Stimulated activated CD4-positive, alpha-beta T cell treated with anti-CD3 and anti-CD28 coated beads, TNF-alpha, amount 100 ng/mL, for 48 hours (primary cell): ENCODE measurements at places on chromosomes 7 and 10.

DNA sequence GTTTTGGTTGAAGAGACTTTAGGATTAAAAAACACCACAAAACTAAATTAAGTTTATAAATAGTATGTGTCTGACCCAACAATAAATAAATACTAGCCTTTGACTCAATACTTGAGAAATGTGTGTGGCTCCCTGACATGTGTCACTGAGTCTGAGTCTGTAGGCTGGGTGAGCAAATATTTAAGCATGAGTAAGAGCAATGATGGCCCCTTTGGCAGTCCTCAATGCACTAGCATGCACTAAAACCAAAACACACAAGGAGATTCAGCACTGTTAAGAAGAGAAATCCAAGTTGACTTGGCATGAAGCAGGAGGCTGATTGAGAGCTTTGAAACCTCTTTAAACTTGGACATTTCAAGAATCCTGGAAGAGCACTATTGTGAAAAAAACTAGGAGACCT, 37.1 kb downstream of the CCDC71L start:
- DNase-seq, result no peak

- no peak for DNase-seq
These were observed 105.1 kb upstream of the ADCY1 start for GRCh38 chr7:45469103-45469502.

DNA sequence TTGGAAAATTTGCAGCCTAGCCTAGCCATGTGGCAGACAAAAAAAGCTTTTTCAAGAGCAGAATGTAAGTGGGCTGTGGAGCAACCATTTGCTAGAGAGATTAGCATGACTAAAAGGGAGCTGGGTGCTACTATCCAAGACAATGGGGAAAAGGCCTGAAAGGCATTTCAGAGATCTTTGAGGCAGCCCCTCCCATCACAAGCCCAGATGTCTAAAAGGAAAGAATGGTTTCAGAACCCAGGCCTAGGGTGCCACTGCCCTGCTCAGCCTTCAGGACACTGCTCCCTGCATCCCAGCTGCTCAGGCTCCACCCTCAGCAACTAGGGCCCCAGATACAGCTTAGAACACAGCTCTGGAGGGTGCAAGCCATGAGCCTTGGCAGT, 24.7 kb downstream of the PNLIPRP3 start:
- no peak for DNase-seq

DNA sequence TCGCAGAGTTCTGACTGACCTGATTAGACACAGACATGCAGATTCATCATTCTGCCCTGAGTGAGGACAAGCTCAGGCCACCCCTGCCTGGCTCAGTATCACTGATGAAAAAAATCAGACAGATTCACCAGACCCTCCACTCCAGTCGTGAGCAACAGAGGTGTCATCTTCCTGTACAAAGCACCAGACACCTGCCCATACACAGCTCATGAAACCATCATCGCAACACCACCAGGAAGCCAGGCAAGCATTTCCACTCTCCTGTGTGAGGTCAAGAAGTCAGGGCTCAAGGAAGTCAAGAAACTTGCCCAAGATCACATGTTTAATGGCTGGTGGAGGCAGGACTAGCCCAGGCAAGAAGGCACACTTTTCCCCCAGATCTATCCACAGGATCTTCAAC, 163.0 kb downstream of the CALN1 start:
- no peak for DNase-seq

DNA sequence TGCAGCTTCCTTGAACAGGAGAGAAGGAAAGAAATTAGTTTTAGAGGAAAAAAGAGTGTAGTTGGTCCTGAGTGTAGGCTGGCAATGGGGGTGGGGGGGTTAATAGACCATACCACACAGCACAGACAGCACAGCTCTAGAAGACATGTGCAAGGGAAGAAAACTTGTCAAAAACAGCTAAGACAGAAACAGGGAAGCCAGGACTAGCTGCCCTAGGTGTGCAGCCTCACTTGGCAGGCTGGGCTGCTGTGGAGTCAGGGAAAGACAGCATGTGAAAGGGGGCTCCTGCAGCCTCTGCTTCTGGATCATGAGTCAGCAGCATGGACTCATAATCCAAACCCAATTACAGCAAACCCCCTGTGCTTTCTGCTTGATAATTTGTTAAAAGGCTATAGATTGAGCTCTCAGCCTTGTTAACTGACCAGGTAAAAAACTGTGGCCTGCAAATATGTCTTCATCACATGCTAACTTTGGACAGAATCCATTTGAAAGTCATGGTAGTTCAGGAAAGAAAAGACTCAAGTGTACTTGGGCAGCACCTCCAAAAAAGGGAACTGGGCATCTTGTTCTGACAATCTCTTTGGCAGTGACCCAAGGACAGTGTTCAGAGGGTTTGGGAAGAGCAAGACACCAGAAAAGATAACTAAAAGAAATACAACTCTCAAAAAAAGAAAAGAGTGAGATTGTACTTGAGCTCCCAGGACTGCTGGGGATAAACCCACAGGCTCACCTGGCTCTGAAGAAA, 142.2 kb upstream of the VWC2 start:
- DNase-seq, result no peak

GRCh38 chr7:121157885-121158590, 169.5 kb downstream of the CPED1 start:
- no peak for DNase-seq

DNA sequence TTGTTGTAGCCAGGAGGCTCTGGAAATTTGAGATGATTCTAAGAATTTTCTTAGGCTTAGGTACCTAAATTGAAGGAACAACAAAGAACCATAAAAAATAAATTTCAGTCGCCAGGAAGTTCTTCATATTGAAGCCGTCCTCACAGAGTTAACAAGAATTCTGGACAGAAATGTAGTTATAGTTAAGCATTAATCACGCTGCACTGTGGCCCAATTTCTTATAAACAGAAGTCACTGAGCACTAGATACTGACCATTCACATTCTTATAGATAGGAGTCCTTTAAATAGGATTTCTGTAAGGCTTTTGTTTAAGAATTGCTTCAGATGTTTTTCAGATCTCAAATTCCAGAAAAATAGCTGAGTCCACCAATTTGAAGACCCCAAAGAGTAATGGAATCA, 256.2 kb upstream of the PITRM1 start:
- DNase-seq, result no peak

DNA sequence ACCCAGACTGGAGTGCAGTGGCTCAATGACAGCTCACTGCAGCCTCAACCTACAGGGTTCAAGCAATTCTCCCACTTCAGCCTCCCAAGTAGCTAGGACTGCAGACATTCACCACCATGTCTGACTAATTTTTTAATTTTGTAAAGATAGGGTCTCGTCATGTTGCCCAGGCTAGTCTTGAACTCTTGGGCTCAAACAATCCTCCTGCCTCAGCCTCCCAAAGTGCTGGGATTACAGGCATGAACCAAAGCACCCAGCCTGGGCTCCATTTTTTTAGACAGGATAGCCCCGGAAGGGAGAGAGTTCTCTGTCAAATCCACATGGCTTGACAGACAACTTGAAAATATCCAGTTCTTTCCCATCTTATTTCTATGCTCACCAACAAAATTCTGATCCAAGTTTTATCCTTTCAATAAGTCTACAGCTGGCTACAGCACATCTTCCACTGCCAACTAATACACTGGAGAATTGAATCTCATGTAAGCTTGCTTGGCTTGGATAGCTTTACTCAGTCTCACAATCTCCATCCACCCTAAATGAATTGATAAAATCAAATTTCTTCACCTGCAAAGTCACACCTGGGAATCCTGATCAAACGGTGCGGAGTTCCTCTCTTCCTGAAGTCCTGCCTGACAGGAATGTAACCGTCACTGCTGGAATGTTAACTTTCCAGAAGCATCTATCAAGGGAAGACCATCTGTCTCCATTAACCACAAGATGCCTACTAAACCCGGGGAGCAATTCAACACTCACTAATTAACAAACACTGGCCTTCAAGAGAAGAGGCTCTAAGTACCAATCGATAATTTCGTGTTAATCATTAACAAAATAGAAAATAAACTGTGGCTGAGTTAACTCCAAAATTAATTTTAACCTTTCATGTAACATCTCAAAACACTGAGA, 239.7 kb upstream of the MKLN1 start:
- no peak for DNase-seq

DNA sequence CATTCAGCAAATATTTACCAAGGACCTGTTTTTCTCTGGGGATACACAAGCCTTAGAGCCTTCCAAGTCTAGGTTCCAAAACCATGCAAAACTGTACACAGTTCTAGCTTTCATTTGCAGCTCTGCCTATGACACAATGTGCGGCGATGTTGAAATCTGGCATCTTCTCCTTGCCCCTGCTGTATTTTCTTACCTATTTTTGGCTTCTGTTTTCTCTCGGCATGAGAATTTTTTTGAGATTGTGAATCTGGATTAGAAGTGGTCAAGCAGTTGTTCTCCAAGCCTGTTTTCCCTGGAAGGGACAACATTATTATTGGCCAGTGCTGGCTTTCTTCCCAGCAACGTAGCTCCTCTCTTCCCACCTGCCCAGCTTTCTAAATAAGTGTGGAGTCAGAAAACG, 176.3 kb downstream of the CREB5 start:
- DNase-seq, result no peak

DNA sequence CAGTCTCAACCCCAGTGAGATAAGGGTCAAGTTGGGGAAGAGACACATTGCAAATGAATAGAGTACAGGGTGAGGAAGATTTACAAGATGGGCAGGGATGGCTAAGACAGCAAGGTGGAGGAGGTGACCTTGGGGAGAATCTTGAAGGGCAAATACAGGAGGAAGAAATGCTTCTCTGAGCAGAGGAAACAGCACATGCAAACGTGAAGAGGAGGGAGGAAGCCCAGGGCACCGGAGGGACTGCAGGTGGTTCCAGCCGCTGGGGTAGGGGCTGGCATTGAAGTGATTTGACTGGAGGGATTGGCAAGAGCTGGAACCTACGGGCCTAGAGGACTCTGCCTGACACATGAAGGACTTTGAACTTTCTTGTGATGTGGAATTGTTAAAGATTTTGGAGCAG, 14.6 kb downstream of the PLAU start:
- no peak for DNase-seq

GRCh38 chr7:82032901-82033300, 263.1 kb upstream of the HGF start:
- DNase-seq, result no peak

- no peak for DNase-seq
These were observed 50.9 kb downstream of the EBF3 start for GRCh38 chr10:129912986-129913695.

GRCh38 chr10:12726971-12727831, 274.3 kb downstream of the CCDC3 start:
- DNase-seq, result no peak

DNA sequence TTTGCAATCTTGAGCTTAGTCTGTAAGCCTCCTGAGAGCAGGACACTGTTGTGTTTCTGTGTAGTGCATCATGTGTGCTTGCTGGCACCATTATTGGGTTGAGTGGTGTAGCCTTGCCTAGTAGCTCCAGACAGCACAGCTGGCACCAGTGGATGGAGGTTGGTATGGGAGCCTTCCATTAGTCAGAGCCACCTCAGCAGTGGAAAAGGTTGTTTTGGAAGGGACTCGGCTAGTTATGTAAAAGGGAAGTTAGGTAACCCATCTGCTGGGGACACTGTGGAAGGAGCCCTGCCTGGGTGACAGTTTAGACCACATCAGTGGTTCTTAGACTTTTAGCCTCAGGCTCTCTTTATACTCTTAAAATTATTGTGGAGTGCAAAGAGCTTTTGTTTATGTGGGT, 16.3 kb downstream of the MINDY4 start:
- no peak for DNase-seq

GRCh38 chr7:157962458-157963306, 624.9 kb downstream of the PTPRN2 start:
- DNase-seq, result no peak

- no peak for DNase-seq
These were observed 49.4 kb upstream of the DPYSL4 start for GRCh38 chr10:132137111-132138072.

DNA sequence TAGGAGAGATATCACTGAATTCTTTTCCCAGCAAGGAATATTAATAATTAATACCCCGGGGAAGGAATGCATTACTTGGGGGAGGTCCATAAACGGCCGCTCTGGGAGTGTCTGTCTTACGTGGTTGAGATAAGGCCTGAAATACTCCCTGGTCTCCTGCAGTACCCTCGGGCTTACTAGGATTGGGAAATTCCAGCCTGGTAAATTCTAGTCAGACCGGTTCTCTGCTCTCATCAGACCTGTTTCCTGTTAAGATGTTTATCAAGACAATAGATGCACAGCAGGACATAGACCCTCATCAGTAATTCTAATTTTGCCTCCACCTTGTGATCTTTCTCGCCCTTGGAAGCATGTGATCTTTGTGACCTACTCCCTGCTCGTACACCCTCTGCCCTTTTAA, 162.8 kb upstream of the KCND2 start:
- DNase-seq, result no peak

- DNase-seq, result no peak
These were observed 31.8 kb upstream of the ELFN1 start for GRCh38 chr7:1638215-1638661.

DNA sequence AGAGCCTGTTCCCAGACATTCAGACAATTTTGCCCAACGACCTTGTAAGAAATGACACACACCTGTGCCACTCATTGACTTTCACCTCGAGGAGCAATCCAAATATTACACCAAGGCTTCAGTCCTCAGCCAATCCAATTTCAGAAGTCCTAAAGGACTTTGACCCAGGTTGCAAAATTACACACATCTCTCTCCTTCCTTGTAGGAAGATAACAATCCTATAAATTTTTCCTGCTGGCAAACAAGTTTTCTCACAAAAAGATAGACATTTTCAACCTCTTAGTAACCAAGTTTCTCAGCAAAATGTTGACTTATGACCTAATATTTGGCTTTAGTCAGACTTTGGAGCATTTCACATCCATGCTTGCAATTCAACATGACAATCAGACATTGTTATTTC, 745.0 kb downstream of the GRID1 start:
- DNase-seq, result no peak

- no peak for DNase-seq
These were observed 148.0 kb upstream of the ANK3 start for GRCh38 chr10:60537697-60538096.

DNA sequence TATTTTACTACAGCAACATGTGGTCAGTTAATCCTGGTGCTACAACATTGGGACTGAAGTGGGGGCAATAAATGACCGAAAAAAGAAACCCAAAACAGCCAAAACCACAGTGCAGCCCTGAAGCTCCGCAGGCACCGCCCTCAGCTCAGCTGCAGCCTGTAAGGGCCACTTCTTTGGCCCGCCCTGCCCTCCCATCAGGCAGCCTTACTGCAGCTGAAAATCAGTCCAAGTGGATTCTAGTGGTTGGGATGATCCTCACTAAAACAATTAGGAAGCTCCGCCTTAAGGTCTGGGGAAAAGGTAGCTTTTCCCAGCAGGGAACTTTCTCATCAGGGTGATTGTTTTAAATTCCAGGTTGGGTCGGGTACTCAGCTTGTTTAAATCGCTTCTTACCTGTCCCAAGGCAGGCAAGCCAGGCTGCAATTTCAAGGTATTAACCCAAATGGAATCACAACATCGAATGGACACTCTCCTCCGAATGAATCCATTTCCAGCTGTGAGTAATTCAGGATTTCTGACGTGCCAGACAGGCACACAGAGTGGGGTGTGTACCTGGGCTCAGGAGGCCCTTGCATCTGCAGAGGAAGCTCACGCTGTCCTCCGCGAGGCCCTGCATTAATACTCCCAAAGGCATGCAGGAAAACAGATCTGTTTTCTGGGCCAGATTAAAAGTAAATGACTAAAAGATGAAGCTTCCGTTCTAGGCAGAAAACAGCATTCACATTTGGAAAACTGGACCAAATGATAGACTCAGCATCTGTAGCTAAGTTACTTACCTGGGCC, 104.3 kb downstream of the CREB5 start:
- DNase-seq, result no peak
